Activated CD4-positive, alpha-beta T cell treated with anti-CD3 and anti-CD28 coated beads, Interleukin-2, amount 50 U/mL, for 24 hours (primary cell): ENCODE measurements at places on chromosomes 1 and 21.

DNA sequence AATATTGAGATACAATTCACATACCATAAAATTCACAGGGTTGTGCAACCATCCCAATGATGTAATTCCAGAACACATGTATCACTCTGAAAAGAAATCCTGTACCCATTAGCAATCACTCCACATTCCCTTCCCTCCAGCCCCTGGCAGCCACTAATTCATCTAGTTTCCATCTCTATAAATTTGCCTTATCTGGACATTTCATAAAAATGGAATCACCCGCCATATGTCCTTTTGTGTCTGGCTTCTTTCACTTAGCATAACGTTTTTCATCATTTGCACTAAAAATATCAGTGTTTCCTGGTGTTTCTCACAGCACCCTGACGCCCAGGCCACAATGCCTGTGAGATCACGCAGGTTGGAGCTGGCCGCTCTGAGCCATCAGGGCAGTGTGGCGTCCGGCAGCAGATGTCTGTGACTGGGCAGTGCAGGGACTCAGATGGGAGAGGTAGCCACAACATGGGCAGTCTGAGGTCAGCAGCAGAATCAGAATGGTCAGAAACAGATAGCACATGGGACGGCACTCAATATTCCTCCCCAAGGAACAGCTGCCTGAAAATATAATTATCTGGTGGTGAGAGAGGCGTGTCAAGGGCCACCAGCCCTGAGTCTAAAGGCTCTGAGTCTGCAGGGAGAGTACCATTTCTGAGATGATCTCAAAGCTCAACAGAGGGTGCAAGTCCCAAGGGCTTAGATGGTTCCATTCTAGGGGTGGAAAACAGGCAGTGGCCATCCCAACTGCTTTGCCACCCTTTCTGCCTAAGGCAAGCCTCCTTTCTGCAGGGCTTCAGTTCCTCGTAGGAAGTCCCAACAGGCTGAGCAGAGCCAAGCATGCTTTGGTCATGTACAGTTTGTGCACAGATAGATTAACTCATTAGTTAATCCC, 129.4 kb upstream of the EDN2 start:
- DNase-seq: no peak

- DNase-seq: no peak
Measured at GRCh38 chr1:246591504-246591903, 25.2 kb downstream of the CNST start.

GRCh38 chr1:96764469-96764868, 42.9 kb downstream of the PTBP2 start:
- no peak for DNase-seq

DNA sequence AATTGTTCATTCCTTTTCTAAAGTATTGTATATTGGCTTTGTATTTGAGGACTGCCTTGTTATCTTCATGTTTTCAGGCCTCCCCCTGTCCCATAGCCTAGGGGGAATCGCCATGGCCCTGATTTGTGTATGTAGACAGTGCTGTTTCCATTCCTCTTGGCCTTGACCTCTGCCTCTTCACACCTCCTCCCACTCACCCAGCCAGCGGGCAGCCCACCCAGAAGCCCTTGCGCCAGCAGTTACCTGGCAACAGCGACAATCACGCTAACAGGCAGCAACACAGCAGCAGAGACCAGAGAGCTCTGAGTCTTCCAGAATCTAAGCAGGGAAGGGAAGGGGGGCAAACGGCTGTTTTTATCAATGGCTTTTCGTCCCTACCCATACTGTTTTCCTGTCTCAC, 50.0 kb upstream of the NPL start:
- no peak for DNase-seq

DNA sequence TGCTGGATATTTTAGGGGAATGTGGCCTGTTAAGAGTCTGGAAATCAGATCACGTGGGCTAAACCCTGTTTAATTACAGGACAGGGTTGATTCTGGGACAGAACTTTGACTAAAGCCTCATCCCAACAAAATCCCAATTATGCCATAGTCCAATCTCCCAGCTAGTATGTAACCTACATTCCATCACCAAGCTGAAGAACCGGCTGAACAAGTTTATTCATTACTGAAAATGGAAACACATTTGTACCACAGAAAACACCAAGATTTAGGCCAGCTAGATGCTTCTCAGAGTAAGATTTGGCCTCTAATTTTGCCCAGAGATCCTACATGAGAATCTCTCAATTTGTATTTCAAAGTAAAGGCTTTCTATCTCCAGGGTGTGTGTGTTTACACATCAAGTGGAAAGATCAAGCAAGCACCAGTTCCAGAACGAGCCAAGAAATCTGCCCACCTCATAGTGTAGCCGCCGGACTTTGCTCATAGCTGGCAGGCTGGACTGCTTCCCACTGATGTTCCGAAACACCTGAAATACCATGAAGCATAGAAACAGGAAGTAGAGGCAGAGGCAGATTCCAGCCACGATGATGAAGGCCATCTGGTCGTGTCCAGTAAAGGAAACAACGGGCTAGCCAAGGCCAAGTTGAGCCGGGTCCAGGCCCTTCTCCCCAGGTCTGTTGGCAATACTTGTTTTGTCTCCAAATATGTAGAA, 86.8 kb downstream of the WLS start:
- no peak for DNase-seq
